Immature natural killer cell (primary cell): ENCODE measurements at places on chromosomes 2 and 18.
A peak's percentile ranks its signal among the peaks of the same experiment; 100 is the strongest.

DNA sequence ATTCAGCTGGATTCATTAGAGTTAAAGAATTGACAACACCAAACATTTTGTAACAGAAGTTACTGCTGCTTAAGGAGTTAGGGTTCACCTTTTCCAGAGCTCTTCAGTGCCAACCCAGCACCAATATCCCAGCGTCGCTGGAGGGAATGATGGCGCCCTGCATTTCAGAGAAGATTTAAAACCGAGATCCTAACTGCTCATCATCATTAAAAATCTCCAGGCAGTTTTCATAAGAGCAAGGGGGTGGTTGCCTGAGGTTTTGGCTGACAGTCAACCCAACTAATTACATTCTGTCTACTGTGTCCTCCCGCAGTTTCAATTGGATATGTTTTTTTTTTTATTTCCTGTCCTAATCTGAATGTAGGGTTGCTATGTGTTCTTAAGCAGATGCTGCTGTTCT, 509.6 kb upstream of the TCF4 start:
- DNase-seq: no peak

DNA sequence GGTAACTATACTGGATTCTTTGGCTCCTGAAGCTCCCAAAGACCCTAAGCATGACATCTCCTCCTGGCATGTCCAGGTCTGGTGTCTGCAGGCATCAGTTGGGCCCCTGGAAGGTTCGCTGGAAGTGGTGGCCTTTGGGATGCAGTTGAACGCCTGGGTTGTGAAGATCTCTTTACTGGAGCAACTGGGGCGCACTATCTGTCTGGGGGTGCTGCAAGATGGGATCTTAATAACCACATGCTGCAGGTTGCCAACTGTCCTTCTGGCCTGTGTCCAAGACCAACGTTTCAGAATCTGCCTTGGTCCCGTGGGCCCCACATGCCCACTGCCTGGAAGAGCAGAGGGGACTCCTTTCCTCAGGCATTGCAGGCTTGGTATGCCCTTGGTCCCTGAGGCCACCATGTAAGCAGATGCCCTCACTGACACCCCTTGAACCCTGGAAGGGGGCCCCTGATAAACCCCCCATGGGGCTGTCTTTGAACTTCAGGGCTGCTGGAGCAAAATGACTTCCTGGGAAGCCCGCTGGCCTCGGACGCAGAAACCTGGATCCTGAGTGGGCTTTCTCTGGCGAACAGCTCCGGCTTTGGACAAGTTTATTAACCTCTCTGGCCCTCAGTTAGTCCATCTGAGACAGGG, 101.9 kb downstream of the TWIST2 start:
- no peak for DNase-seq

GRCh38 chr2:8485736-8486135, 196.1 kb upstream of the ID2 start:
- no peak for DNase-seq

GRCh38 chr2:112782234-112782799, 2.0 kb downstream of the IL1A start:
- DNase-seq: no peak

- no peak for DNase-seq
Measured at GRCh38 chr2:188497726-188498125, 206.1 kb downstream of the GULP1 start.

DNA sequence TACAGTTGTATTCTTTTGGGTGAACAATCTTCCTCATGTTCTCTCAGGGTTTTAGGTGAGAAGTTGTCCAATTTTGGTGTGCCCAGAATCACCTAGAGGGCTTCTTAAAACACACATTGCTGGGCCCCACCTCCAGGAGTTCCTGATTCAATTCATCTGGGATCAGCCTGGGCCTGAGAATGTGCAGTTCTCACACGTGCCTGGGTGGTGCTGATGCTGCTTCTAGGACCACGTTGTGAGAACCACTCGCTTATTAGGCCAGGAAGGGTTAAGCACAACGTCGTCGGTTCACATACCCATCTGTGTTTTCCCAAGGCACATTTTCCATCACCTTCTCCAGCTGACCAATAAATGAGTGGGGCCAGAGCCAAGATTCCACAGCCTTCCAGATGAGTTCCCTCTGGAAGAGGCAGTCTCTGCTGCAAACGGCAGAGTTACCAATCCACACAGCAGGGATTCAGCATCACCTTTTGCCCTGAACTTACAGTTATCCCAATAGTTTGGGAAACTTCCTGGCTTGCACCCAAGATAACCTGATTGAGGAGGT, 277.7 kb upstream of the HNRNPA3 start:
- DNase-seq: no peak

DNA sequence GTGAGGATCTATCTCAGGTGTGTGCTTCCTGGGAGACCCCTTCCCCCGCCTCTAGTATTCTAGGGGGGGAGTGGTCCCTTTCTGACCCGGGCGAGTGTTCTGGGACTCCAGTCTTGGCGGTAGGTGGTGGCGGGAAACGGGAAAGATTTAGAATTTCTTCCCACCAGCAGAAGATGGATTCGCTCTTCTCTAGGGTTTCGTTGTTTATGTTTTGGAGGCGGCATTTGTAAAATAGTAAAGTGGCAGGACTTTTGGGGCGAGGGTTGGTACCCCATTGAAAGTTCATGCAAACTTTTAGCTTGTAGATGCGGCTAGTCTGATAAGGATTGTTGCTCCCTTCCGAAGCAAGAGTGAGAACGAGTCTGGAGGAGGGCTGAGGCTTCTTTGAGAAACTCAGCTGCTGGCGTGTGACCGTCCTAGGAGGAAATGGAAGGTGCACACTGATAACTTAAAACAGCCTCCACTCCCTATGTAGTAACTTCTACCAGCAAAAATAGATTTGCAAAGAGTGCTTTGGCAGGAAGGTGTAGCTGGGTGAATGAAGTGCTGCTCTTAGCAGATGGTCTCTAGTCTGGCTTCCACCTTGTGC, 412 bp downstream of the GPD2 start:
- DNase-seq: peak; percentile 20

DNA sequence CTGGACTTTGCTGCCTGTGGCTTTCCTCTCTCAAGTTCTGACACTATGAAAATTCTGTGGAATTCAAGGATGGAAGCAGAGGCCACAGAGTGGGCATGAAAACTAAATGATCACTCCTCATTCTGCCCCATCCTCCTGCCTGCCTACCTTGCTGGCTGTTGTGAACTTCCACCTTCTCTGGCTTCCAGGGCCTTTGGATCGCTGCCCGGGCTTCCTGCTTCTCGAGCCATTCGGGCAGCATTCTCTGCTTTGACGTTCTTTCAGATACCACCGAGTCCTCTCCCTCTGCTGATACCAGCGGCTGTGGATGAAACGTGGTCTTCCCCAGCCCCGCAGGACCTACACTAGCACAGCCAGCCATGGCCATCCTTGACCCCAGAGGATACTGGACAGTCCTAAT, 327.7 kb upstream of the SLC14A2 start:
- DNase-seq: no peak

DNA sequence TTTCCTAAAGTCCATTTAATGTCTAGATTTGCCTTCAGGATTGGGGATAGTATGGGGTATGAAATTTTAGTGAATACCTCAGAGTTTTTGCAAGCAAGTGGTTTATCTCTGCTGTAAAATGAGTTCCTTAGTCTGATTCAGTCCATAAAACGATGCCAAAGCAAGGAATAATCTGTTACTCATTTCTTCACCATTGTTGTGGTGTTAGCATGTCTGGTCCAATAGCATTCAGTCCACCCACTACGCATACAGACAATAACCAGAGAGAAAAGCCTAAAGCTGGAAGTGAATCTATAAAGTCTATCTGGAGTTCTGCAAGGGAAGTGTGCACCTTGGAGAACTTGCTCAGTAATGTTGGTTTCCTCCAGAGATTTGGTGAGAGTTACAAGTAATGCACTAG, 12.9 kb upstream of the DPP4 start:
- DNase-seq: no peak

- DNase-seq: no peak
Measured at GRCh38 chr18:6650127-6650507, 79.4 kb upstream of the ARHGAP28 start.

DNA sequence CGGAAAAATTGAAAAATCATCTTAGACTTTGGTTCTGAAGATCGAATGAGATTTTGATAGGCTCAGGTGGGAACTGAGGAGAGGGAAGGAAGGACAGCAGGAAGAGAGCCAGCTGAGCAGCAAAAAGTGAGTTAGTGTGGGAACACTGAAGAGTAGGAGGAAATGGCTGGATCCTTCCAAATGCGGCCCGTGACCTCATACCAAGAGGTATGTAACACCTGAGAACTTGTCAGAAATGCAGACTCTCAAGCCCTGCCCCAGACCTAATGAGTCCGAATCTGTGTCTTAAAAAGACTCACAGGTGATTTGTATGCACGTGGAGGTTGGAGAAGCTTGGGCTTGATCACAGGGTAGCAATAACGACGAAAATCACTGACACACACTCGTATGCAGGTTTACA, 42.0 kb downstream of the COL4A3 start:
- DNase-seq: no peak

DNA sequence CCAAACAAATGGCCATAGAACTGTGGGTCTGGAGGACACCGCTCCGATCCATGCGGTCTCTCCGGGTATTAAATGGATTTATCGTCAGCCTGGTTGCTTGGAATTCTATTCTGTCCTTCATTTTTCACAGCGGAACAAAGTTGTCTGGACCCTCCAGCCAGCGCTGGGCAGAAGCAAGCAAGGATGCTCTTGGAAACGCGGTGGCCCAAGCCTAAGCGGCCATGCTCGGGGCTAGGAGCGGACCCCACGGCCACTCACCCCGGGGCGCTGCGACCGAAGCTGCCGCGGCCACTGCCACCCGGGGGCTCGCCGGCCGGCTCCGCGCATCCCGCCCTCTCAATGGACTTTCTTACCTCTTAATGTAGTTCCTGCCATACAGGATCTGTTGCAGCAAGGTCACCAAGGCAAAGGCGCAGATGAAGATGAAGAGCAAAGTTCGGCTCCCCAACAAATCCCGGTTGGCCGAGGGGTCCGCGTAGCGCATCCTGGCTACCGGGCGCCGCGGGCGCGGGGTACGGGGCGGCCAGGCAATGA, 761 bp downstream of the ST8SIA5 start:
- DNase-seq: no peak

DNA sequence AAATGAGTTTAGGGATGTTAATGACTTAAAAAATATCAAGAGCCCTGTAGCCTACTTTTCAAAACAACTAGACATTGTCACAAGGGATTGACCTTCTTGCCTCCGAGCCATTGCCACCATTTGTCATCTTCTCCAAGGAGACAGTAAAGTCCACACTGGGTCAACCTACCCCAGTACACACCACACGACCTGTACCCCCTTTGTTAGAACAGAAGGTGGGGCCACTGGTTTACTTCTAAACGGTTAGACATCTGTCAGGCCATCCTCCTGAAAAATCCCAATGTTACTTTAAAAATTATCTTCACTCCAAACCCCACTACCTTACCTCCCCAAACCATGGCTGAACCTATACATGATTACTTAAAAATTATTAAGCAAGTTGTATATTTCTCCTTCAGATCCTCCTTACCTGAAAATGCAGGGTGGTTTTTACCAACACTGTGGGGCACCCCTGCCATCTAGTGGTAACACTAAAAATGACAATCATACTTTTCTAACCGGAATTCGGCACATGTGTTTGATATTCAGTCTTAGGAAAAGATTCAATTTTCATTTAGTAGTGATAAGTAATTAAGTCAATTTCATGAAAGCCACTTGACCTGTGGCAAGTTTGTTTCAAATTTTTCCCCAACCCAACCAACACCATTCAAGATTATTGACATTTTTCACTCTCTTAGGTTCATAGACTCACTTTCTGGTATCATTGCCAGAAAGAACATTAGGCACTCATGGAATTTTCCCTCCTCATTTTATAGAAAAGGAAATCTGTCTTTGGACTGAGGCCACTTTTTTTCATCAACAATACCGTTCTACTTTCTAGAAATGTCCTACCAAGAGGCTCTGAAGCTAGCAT, 265.3 kb upstream of the PKDCC start:
- DNase-seq: peak; percentile 27

DNA sequence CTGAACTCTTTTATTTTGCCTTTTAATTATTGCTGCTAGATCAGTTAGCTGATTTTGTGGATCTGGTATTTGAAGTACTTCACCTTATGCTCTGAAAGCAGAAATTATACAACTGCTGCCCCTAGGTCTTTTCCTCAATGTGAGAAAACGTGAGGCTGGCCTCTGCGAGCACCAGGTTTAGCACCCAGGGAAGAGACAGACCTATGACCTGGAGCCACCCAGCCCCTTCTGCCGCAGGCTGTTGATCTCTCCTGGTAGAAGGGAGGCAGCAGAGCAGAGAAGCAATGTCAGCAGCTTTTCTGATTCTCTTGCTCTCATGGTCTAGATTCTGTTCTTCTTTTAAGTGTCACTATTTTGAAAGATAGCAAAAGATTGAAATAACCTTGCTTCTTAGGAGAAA, 19.9 kb downstream of the TRAPPC12 start:
- DNase-seq: no peak

DNA sequence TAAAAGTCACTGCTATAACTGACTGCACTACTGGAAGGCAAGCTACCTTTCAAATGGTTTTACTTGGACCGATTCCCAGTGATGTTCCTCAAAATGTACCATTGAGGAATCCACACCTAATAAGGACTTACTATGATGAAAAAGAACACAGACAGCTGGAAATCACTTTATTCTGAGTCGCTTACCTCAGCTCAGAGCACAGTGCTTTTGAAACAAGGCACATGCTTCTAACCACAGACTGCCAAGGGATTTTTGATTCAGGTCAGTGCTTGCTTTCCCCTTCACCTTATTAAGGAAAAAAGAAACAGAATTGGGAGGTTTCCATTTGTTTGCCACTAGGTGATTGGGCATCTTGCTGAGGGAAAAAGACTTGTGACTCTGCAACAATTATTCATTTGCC, 707.5 kb upstream of the FSHR start:
- DNase-seq: no peak

DNA sequence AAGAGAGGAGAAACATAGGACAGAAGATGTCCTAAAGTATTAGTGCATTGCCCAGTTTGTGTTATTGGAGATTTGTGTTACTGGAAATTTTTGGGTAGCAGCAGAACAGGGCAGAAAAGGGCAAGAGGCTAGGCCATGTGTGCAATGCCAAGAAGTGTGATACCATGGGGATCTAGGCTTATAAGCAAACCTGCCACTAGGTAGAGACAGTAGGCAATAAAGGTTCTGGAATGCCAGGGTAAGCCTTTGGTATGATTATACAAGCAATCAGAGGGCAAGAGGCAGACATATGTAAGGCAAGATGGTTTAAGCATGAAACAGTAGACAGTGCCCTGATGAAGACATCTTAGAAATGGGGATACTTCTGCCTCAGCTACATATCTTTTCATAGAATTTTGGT, 12.3 kb upstream of the CERS6 start:
- no peak for DNase-seq
